ENCODE measurements at places on chromosomes 5 and 9.

GRCh38 chr5:153998010-153998409, 40.7 kb downstream of the FAM114A2 start:
- DNase-seq = no peak

DNA sequence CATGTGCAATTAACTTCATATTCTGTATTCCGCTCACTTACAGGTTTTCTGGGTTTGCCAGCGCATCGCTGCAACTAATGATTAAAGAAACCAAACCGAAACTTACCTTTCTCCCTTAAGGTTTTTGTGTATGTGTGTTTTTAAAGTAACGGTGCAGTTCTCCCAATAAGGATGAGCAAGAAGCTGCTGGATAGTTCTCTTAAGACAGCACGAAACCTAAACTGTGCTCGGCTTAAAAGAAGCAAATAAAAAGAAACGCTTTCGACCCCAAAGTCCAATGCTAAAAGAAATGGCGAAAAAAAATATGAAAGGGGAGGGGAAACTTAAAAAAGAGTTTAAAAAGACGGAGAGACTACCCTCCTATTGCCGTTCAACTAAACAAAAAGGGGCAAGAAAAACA, 340 bp downstream of the ELAVL2 start:
- DNase-seq = no peak

DNA sequence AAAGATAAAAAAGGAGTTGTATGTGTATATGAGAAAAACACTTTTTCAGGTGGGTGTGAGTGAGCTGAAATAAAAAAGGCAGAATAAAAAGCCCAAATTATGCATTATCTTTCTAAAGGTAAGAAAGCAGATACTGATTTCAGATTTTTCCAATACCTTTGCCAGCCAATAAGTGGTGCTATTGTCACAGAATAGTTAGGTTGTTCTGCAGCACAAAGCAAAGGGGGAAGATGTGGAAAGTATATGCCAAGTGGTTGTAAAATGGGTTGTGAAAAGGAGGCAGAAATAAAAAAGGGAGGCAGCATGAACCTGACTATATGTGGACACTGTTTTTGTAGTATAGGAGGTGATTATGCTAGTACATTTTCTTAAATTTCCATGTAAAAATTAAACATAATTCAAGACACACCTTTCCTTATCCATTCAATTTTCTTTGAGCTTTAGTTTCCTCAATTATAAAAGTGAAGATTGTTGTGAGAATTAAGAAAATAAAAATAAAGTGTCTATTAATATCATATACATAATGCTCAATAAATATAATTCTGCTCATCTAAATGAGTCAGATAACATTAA, 106.7 kb downstream of the SMIM15 start:
- DNase-seq = peak; percentile 65

DNA sequence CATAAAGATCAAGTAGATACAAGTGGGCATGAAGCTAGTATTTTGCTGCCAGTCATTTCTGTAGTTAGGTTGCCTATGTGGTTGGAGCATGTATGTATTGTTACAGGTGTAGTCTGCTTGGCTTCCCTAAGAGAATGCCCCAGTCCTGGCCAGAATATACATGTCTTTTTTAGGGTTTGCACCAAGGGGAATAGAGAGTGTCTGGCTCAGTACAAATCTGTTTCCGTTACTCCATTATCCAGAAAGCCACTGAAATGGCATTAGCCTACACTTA, 23.2 kb downstream of the TGFBR1 start:
- no peak for DNase-seq

- no peak for DNase-seq
These were observed 78.3 kb upstream of the ANKRD55 start for GRCh38 chr5:56311306-56311905.

DNA sequence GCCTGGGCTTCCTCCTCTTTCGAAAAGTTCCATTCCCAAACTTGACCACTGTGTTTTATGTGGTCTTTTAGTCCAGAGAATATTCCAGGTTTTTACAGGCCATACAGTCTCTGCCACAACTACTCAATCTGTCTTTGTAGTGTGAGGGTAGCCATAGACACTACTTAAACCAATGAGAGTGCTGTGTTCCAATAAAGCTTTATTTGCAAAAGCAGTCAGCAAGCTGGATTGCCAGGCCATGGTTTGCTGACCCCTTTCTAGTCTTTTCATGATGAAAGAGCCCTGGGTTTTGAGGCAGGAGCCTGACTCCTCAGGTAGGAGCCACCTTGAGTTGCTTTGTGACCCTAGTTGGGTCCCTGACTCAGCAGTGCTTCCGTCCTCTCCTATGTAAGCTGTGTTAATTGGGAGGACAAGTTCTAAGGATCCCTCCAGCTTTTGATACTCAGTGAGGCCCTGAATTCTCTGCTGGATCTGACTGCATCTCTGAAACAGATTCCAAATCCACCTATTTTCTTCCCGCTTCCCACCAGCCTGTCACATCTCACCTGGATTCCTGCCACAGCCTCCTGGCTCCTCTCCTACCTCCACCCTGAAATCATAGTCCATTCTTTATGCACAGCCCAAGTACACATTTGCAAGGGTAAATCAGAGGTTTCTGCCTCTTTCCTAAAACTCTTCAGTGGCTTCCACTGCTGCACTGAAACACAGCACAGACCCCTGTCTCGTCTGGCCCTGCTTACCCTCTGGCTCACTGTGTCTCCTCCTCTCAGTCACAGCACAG, 13.5 kb downstream of the GALNT10 start:
- no peak for DNase-seq

DNA sequence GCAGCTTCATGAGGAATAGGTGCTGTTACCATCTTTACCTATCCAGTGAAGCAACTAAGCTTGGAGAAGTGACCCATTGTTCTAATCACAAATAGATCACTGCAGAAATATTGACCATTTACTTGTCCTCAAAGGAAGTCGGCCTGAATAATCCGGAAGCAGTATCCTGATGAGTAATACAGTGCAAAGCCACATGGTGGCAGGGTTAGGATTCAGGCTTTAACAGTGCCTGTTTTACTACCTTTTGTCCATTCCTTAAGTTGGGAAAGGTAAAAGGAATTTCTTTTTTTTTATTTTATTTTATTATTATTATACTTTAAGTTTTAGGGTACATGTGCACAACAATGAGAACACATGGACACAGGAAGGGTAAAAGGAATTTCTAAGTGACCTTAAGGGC, 336.3 kb downstream of the KDM4C start:
- DNase-seq = no peak

- no peak for DNase-seq
These were observed 2.9 kb downstream of the CCDC107 start for GRCh38 chr9:35660966-35661415.

DNA sequence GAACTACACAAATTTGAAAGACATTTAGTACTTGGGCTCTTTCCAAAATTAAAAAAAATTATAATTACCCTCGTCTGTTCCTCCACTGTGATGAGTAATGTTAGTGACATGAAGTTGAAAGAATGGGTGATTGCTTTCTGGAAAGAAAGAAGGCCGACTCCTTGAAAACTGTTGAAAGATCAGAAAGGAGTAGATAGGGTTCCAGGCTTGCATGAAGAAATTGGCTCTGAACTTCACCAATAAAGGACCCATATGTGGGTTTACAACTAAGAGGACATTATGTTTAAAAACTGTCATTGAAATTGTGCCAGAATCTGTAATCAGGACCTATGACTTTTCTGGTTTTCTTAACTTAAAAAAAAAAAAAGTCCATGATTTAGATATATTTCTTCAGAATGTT, 20.7 kb upstream of the MOCS2 start:
- no peak for DNase-seq

GRCh38 chr9:69673311-69673640, 1.1 kb upstream of the APBA1 start:
- no peak for DNase-seq

DNA sequence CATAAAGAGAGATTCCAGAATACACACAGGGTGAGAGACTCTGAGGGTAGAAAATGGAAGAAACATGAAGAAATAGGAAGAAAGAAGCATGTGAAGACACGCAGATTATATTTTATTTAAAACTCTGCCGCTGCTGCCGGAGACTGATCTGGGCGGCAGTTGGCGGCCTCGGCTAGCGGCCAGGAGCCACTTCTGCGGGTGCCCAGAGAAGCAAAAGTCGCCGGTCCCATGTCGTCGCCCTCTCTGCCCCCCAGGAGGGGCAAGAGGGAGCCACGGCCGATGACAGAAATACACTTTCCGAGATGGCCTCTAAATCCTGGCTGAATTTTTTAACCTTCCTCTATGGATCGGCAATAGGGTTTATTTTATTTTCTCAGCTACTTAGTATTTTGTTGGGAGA, 40.9 kb downstream of the ANKRD55 start:
- no peak for DNase-seq

DNA sequence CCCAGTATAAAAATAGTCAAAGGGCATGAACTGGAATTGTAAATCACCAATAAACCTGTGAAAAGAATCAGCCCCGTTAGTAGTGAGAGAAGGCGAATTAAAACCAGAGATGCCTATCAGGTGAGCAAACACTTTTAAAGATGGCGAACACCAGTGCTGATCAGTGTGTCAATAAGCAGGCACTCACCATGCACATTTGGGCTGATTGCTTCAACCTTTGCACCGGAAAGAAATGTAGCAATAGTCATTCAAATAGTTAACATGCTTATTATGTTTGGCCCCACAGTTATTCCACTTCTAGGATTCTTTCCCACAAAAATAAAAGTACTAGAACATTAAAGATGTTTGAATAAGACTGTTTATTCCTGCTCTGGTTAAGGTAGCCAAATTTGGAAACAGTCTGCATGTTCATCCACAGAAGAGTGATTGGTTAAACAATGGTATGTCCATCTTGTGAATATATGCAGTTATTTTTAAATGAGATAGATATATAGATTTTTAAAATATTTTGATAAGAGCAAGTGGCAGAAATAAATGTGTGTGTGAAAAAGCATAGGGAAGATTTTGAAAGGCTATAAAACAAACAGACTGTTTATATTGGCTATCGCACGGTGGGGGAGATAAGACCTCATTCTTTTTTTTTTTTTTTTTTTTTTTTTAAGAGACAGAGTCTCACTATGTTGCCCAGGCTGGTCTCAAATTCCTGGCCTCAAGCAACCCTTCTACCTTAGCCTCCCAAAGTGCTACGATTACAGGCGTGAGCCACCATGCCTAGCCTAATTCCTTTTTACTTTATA, 112.2 kb downstream of the PIP5K1B start:
- no peak for DNase-seq

DNA sequence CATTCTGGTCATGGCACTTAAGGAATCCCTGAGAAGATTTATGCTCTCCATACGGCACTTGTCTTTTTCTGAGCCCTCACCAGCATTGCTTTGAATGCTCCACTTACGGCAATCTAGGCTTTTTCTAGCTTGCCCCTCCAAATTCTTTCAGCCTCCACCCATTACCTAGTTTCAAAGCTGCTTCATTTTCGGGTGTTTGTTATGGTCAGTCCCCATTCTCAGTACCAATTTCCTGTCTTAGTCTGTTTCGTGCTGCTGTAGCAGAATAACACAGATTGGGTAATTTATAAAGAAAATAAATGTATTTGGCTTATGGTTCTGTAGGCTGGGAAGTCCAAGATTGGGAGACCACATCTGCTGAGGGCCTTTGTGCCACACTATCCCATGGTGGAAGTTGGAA, 42.0 kb downstream of the ARHGEF28 start:
- DNase-seq = no peak

GRCh38 chr5:17219006-17219422, 1.6 kb downstream of the BASP1 start:
- DNase-seq = no peak

- DNase-seq = no peak
These were observed 11.6 kb upstream of the SFXN1 start for GRCh38 chr5:175466700-175467318.

DNA sequence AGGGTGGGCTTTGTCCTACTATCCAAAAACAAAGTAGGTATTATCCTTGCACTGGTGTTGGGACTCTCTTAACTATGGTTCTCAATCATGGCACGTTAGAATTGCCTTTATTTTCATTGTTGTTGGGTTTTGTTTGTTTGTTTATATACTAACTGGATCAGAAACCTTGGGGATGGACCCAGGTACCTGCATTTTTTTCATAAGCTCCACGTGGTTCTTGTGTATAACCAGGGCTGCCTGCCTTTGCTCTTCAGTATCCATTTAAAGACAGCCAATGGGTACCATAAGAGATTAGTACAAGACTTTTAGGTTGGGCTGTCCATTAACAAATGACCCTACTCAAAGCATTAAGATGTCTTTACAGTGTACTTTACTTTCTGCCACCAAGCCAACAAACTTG, 2.5 kb upstream of the SSBP2 start:
- no peak for DNase-seq

- no peak for DNase-seq
These were observed 156.4 kb upstream of the IRX4 start for GRCh38 chr5:2039180-2039531.

DNA sequence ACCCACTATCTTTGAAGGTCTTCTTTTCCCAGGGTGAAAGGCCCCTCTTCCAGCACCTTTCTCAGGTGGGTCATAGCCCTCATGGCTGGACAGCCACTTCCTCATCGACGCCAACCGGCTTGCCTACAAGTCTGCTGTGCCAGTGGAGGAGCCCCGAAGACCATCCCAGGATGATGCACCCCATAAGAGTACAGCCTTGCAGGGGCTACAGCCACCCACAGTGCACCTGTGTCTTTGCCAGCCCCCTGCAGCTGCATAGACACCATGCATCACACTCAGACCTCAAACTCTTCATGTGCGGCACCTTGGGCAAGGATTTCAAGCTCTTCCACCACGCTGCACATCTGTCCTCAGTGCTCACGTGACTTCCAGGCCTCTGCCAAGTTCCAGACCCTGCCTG, 173.4 kb downstream of the SLF1 start:
- DNase-seq = no peak

DNA sequence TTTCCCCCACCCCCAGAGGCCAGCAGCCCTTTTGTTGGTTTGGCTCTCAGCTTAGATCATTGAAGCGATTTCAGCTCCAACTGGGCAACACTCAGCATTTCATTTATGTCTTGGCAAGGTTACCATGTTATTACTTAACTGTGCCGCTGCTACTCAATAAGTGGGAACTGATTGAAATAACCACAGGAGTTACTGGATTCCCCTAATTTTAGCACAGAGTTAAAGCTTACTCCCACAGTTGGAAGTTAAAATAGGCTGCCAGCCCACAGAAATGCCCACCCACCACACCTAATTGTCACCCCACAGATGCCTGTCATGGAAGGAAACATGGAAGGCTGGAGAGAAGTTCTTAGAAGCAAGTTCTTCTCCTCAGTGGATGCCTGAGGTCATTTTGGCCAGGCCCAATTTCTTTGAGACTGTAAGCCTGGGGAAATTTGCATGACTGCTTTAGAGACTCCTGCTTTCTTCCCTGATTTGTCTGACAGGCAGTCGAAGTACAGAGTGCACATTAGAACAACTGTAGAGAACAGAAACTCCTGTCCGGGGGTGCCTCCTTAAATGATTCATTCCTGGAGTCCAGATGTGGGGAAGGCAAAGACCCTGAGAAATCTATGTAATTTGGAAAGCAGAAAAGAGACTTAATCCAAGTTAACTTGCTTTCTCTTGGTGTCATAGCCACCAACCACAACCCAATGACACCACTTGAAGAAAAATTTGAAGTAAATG, 370.0 kb downstream of the ZSWIM6 start:
- DNase-seq = no peak

DNA sequence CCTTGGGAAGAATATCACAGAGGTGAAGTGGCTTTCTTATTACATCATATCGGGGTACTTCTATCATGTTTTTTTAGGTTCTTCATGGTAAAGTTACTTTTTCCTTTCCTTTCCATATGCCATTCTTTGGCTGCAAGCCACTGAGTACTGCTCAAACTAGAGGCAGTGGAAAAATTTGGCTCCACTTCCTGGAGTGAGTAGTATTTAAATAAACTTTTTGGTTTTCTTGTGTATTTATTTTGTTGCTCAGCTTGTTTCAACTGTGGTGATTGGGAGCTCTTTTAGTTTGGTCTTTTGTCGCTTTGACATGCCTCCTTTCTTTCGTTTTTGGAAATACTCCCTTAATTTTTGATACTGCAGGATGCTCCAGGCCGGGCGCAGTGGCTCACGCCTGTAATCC, 69.8 kb downstream of the WDR70 start:
- DNase-seq = no peak

Data from AML-193 (cell line).